ENCODE measurements at places on chromosomes 4 and X.
A peak's percentile ranks its signal among the peaks of the same experiment; 100 is the strongest.

GRCh38 chr4:172308078-172308477 lies 494.9 kb downstream of the GALNTL6 start:
- no peak for DNase-seq

DNA sequence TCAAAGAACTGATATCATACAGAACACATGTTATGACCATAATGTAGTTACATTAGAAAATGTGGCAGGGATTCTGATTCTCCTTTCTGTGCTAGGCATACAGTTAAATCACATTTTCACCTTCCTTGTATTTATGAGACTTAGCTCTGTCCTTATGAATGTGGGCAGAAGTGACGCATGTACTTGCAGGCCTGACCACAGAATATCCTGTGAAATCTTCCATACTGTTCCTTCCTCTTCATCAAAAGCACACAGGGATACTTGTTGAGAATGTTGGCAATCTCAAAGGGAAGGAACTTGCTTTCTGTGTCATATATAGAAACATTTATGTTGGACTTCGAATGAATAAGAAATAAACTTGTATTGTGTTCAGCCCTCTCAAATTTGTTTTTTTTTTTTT lies 17.2 kb upstream of the MYOZ2 start:
- no peak for DNase-seq

- DNase-seq, result no peak
Observed at GRCh38 chr4:4338210-4339001, 48.4 kb downstream of the ZBTB49 start.

- DNase-seq, result no peak
Observed at GRCh38 chr4:185390941-185391340, 4.8 kb downstream of the LRP2BP start.

GRCh38 chr4:54169176-54169575 lies 59.9 kb upstream of the PDGFRA start:
- no peak for DNase-seq

- DNase-seq, result no peak
Observed at GRCh38 chrX:18927558-18927957, 56.4 kb downstream of the PHKA2 start.

GRCh38 chr4:8033067-8033755 lies 93.5 kb upstream of the AFAP1 start:
- DNase-seq, result no peak

DNA sequence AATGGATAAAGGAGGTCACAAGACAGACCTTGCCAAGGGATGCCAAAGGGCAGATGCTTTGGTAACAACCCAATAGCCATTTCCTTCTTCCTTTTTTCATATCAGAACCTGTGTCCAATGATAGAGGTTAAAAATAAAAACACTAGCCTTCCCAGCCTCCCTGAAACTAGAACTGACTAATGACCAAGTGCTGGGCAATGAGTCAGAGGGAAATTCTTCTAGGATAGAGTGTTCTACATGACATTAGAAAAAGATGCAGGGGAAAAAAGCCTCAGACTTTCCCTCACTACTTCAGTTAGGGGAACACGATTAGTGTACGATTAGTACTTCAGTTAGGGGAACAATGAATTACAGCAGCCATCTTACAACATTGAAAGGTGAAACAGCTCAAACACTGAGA lies 29.3 kb upstream of the FAM47C start:
- no peak for DNase-seq

GRCh38 chr4:1176398-1177273 lies 4.3 kb upstream of the SPON2 start:
- DNase-seq, result no peak

GRCh38 chr4:89303814-89304388 lies 3.7 kb downstream of the GPRIN3 start:
- DNase-seq, result no peak

- DNase-seq, result no peak
Observed at GRCh38 chr4:119206178-119206577, 6.3 kb upstream of the USP53 start.

GRCh38 chr4:64584981-64585557 lies 175.8 kb upstream of the TECRL start:
- DNase-seq, result no peak

- no peak for DNase-seq
Observed at GRCh38 chrX:1491851-1492349, 39.2 kb upstream of the ASMTL start.

DNA sequence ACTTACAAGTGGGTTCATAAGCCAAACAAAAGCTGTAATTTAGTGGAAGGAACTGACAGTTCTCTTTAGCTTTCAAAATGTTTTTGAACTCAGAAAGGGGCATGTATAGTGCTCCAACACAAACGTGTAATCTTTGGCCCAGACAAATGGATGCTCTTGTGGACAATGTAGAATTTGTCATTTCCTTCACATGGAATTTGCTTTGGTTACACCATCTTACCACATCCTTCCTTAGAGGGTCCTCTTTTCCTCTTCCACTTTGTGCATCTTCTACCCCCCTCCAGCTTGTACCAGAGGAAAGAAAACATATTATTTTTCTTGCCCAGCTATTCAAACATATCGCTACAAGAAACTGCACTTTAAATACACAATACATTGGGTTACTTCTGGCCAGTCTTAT lies 42.4 kb downstream of the MEPE start:
- DNase-seq, result no peak

GRCh38 chrX:81205551-81205950 lies 3.6 kb downstream of the SH3BGRL start:
- DNase-seq, result no peak

DNA sequence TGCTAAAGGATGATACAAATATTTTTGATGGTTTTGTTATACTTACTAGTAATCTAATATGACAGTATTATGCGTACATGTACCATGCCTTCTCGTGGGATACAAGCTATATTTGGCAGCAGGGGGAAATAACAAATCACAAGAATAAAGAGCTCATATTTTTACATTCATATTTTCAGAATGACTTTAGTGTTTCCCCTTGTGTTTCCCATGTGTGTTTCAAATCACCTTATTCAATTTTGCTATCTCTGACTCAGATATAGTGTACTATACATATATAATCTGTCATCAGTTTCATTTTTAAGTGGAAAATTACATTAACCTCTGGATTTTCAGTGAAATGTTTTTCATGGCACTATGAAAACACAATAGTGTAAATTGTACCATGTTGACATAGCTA lies 146.8 kb downstream of the RPA4 start:
- DNase-seq, result no peak

GRCh38 chr4:137635601-137636000 lies 103.3 kb upstream of the PCDH18 start:
- DNase-seq, result no peak

- DNase-seq, result no peak
Observed at GRCh38 chr4:1474126-1475090, 68.2 kb upstream of the NKX1-1 start.

- no peak for DNase-seq
Observed at GRCh38 chr4:122244764-122245163, 92.6 kb downstream of the BLTP1 start.

- DNase-seq, result no peak
Observed at GRCh38 chr4:143558286-143558685, 44.8 kb downstream of the SMARCA5 start.

DNA sequence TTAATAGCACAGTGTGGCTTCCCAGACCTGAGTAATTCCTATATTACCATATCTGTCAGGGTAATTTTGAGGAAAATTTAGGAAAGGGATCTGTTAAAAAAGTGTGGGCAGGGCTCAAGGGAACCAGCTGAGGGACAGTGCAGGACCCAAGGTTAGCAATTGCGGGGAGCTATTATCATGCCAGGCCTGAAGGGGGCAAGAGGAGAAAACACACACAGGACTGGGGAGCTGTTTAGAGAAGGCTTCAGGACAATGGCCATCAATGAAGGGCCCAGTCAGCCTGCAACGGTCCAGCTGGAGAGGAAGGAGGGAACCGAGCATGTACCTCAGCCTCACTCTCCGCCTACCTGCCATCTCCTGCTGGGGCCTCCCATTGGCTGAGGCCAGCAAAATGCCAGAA lies 19.0 kb upstream of the NHS start:
- DNase-seq, result peak; percentile 1

DNA sequence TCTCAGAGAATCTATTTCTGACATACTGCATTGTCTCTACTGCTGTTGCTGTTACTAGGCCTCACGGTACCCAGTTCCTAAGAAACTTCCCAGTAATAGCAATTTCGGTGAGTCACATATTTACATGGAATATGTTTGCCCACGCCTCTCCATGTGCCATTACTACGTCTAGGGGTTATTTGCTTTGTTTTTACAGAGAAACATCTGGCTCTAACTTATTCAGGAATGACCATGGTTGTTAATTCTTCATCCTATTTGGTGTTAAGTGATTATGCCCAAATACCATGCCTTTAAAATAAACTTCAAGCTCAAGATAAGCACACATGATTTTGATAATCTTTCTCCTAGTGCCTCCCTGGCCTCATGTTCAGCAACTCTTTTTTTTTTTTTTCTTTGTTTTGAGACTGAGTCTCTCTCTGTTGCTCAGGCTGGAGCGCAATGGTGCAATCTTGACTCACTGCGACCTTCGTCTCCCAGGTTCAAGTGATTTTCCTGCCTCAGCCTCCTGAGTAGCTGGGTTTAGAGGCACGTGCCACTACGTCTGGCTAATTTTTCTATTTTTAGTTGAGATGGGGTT lies 101.0 kb upstream of the HS3ST1 start:
- DNase-seq, result no peak

- DNase-seq, result no peak
Observed at GRCh38 chr4:125125276-125125675, 189.5 kb upstream of the FAT4 start.

DNA sequence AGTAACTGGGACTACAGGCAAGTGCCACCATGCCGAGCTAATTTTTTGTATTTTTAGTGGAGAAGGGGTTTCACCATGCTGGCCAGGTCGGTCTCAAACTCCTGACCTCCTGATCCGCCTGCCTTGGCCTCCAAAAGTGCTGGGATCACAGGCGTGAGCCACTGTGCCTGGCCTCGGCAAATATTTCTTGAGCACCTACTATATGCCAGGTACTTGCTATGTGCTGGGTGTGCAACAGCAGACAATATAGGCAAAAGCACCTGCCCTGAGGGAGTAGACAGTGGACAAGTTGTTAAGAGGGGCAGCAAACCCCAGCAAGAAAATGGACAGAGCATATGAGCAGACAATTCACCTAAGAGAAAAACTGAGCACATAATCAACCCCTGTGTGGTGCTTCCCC lies 51.0 kb upstream of the CDKN2AIP start:
- no peak for DNase-seq

GRCh38 chrX:29470030-29470429 lies 745.3 kb upstream of the MAGEB2 start:
- DNase-seq, result no peak

- DNase-seq, result no peak
Observed at GRCh38 chrX:133350751-133351150, 64.5 kb downstream of the GPC4 start.

DNA sequence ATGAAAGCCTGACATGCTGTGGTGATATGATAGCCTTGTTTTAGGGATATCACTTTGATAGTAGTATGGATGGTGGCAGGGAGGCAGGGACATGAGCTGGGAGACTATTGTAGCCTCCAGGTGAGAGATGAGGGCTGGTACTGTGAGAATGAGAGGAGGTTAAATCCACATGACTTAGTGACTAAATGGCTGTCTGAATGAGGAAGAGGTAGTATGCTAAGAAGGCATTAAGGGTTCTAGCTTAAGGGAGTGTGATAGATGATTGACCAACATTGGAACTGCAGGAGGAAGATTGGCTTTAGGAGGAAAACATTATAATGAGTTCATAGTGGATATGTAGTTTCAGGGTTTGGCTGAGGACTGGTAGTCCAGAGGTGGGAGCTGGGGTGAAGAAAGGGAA lies 195.0 kb upstream of the ANK2 start:
- DNase-seq, result no peak

- no peak for DNase-seq
Observed at GRCh38 chrX:43836435-43837184, 45.6 kb downstream of the MAOB start.

- DNase-seq, result no peak
Observed at GRCh38 chr4:2793586-2794485, 951 bp downstream of the SH3BP2 start.

- no peak for DNase-seq
Observed at GRCh38 chr4:122052677-122053076, 99.5 kb upstream of the BLTP1 start.

- no peak for DNase-seq
Observed at GRCh38 chrX:39672405-39672804, 425.4 kb downstream of the BCOR start.

GRCh38 chr4:86558797-86559196 lies 35.3 kb upstream of the PTPN13 start:
- DNase-seq, result no peak

- DNase-seq, result no peak
Observed at GRCh38 chr4:100690812-100691211, 173.0 kb upstream of the EMCN start.

DNA sequence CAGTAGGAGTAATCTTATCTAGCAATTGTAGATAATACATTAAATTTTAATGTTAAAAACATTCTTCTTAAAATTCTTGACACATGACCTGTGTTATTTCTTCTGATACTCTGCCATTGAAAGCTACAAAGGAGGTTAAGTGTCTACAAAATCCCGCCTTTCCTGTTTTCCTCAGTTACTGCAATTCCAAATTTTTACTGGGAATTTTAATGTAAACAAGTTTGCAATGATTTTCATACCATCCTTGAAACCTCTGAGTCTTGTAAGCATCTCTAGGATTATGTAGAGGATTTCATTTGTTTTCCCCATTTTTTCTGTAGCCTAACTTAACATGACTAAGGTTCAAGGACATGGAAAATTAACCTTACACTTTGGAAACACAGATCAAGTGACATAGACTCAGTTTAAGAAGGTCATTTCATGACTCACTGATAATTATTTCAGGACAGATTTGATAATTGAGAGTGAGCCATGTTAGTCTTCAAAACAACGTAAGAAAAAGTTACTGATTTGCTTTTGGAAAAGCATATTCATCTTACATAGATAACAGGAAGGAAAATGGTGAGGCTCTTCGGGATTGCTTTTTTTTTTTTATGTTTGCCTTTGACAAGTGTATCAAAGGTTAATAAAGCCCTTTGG lies 39.6 kb upstream of the PDLIM5 start:
- DNase-seq, result no peak

DNA sequence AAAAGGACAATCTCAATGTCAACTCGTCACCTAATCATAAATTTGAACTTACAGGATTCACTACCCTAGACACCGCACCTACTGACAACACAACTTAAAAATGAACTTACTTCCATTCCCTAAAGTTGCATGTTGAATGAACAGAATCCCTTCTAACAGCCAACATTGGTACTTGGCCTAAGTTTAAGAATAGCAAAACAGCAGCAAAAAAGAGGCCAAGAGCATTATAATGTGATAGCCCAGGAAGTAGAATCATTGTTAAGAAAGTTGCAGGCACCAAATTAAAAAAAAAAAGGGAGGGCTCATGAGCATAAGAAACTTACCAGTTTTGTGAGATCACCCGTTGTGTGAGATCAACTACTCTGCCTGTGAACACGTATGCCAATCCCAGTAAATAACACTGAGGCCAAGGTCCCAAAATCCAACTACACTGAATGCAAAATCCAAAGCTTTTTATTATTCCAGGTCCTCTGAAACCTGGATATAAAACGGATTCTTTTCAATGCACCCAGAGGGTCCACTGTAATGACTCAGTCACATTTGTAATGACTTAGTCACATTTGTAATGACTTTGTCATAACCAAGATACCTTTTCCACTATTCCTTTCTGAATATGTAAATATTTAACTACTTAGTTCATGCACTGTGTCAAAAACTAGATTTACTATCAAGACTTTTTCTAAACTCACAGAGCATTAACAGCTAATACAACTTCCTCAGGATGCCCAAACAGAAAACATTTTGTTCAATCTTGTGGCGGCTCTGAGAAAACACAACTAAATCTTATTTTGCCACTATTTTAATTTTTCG lies 6.8 kb downstream of the HNRNPDL start:
- DNase-seq, result no peak

- no peak for DNase-seq
Observed at GRCh38 chrX:155666741-155667140, 54.0 kb upstream of the TMLHE start.
